Thoracic aorta (tissue), 2 donors: ENCODE measurements at places on chromosomes 5 and 9. TPM values are rescaled to one million over a fixed set of nuclear protein-coding genes. Genes with fewer than 3 reads are reported as not detected.

DMGDH gene
- 0.85 TPM for total RNA-seq

HRCT1 gene
- 20.4 TPM for total RNA-seq

FGFR4 gene
- 1.6 TPM for total RNA-seq

CA9 gene
- total RNA-seq: not detected

ZNF300 gene
- total RNA-seq: 8.0 TPM

FOXD4 gene
- 0.28 TPM for total RNA-seq

PCDHGB4 gene
- total RNA-seq: 18.1 TPM

ZNF608 gene
- 13.5 TPM for total RNA-seq

MORN5 gene
- total RNA-seq: not detected

HEMGN gene
- 0.42 TPM for total RNA-seq

WNK2 gene
- 0.95 TPM for total RNA-seq

SLC25A2 gene
- 3.5 TPM for total RNA-seq

IDNK gene
- total RNA-seq: 2.1 TPM

CCDC192 gene
- total RNA-seq: not detected

TAF9 gene
- total RNA-seq: 7.9 TPM

ARHGEF28 gene
- total RNA-seq: 35.5 TPM

SEMA5A gene
- 17.6 TPM for total RNA-seq

BNC2 gene
- total RNA-seq: 16.1 TPM

NOL8 gene
- total RNA-seq: 49.1 TPM

LECT2 gene
- total RNA-seq: not detected

LHX3 gene
- total RNA-seq: not detected

FOXD4L4 gene
- total RNA-seq: not detected

COL5A1 gene
- total RNA-seq: 129 TPM

DMRT2 gene
- not detected for total RNA-seq

PCDHB11 gene
- total RNA-seq: 10.6 TPM

TMEM232 gene
- 13.3 TPM for total RNA-seq
